ENCODE measurements at places on chromosomes 7 and 10.

DNA sequence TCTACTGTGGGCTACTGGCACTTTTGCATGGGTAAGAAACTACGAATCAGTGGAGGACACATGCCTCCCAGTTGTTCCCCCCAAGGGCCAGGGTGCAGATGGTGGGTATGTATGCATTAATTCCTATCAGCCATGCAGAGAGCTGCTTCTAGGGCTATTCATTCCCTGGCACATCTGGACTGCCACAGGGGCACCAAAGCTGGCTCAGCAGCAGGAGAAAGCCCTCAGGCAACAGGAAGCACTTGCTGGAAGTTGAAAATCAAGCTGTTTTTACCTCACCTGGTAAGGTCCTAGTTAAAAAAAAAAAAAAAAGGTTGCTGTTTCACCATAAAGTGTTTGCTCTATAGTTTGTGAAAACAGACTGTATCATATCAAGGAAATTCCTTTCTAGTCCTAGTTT lies 1342.6 kb downstream of the REEP3 start:
- no peak for DNase-seq

- no peak for DNase-seq
Measured at GRCh38 chr10:131553581-131553980, 242.1 kb upstream of the TCERG1L start.

DNA sequence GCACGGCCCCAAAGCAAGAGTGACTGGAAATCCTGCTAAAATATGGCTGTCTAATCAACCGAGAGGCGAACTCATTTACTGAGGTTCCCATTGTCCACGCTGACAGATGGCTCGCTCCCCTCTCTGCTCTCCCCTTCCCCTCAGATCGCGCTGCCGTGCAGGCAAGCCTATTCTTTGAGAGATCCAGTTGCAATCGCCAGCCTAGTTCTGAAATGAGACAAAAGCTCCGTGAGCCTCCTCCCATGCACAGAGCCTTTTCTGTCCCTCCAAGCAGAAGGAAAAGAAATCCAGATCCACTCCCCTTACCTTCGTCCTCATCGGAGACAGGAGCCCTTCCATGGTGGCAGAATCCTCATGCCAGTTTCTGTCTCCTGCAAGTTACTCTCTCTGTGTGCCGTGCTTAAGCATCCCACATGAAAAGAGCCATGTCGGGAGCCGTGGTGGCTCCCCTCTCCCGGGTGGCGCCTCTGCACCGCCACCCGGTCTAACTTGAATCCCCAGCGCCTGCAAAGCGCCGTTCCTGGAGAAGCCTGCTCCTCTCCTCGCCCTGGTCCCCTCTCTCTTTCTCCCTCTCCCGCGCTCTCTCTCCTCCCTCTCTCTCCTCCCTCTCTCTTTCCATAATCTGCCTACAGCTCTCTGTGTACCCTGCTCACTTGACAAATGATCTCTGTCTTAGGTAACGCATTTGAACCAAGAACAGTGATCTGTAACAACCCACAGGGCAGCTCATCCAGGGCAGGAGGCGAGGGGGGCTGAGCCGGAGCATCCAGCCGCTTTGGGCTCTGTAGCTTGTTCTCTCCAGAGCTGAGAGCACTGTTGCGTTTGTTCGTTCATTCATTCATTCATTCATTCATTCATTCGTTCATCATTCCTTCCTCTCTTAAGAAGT lies 156.8 kb downstream of the FRMD4A start:
- DNase-seq: no peak

DNA sequence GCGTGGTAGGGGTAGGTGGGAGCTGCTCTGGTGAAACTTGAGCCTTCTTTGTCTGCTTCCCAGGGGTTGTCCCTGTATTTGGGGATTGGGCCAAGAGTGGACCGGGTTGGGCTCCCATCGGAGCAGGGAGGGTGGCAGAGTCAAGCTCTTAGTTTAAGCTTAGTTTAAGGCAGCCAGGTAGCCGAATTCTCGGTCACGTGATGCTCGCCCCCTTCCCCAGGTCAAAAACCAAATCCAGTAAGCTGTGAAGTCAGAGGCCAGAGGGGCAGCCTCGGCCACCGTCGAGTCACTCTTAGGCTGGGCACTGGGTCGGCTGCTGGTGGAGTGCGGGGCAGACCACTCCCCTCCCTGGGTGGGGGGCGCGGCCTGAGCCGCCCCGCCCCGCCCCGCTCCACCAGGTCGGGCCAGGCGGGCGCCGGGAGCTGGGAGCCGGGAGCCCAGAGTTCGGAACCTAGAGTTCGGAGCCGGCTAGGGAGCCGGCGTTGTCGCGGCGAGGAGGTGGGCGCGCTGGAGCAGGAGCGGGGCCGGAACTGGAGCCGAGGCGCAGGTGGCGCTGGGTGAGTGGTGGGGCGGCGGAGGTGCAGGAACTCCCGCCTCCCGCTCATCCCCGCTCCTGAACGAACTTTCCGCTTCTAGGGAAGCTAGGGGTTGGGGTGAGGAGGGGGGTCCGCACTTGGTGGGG lies 2.8 kb upstream of the LZTS2 start:
- DNase-seq: peak; percentile 21

DNA sequence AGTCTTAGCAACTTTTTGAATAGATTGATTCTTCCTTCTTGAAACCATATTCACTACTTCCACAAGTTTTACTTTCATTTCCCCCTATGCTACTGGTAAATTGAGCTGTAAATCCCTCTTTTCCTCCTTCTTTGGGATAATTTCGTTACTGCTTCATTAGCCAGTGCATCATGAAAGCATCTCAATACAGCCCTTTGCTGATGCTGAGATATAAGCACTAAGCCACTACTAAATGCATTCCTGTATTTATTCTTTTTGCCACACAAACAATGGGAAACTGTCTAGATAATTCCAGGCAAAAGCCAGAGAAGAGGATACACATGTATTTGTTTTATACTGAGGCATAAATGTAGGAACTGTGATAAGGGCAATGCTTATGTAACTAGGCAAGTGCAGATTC lies 313.9 kb downstream of the NXPH1 start:
- DNase-seq: no peak

- no peak for DNase-seq
Measured at GRCh38 chr7:43465581-43466554, 117.0 kb upstream of the STK17A start.

GRCh38 chr10:84047258-84048010 lies 91.9 kb upstream of the GHITM start:
- DNase-seq: no peak

DNA sequence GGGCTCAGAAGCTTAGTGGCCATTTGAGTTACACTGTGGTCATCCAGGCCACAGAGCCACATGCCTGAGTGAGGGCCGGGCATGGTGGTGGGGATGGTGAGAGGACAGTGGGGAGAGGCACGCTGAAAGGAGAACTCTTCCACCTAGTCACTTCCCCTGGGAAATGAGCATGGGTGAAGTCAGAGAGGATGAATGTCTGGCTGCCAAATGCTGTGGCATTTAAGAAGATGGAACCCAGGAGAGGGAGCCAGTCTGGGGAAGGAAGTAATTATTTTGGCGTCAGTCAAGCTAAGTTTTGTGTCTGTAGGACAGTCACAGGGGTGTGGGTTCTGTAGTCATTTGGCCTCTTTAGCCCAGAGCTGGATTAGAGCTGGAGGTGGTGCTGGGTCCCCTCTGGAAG lies 86.0 kb upstream of the PODXL start:
- DNase-seq: no peak

Data from T follicular helper cell (primary cell).